ENCODE measurements at places on chromosomes 3 and 15.

- no peak for DNase-seq
These were observed 99.5 kb upstream of the THRB start for GRCh38 chr3:24594161-24594560.

DNA sequence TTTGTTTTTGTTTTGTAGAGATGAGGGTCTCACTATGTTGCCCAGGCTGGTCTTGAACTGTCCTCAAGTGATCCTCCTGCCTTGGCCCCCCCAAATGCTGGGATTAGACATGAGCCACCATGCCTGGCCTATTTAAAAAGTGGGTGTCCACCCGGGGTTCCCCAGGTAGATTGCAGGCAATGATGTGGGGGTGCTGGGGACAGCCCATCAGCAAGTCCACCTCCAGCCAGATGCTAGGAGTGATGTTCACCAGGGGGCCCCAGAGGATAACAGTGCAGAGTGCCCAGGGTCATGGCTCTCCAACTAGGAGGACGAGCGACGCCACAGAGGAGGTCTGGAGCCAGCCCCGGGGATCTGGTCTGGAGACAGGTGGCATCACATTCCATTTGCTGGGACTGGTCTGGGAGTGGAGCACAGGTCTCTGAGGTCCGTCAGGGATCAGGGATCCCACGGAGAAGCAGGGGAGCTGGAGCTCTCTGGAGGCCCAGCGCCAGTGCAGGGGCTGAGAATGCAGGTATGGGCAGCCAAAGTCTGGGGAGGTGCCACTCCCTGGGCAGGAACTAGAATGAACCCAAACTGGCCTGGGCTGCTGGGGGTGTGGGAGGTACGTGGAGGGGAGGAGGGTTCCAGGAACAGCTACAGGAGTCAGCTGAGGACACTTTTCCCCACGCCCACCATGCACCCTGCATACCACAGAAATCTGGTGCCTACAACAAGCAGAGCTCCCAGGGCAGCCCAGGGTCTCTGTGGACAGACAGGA, 51.2 kb upstream of the PCSK6 start:
- no peak for DNase-seq

DNA sequence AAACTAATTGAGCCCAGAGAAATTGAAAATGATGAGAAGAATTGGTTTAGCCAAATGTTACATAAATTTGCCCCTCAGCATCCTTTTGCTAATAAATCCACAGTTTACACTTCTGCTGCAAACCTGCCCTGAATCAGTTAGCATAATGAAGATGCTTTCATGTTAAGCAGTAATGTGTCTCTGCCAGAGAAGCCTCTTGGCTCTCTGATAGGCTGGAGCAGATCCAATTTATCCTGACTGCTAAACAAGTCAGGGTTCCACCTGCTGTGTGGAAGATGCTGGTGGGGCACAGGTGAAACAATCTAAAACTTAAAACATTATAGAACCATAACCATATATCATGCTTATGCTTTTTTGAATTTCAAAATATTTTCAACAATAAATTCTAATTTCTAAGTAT, 946.8 kb downstream of the OTOL1 start:
- DNase-seq: no peak

DNA sequence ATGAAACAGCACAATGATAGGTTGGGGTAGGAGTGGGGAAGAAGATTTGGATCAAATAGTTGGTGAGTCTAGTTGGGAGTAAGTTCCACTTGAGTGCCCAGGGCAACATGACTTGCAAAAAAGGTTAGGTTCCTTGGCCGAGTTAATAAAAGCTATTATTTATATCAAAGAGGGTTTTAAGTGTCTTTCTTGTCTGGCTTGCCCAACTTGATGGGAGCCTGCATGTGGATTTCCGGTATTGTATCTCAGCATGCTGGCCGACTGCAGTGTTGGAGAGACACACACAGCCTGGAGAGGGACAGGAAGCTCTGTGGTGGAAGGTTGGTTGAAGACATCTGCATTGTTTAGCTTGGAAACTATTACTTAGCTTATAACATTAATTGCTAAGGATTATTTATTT, 449.5 kb upstream of the TBL1XR1 start:
- DNase-seq: no peak

DNA sequence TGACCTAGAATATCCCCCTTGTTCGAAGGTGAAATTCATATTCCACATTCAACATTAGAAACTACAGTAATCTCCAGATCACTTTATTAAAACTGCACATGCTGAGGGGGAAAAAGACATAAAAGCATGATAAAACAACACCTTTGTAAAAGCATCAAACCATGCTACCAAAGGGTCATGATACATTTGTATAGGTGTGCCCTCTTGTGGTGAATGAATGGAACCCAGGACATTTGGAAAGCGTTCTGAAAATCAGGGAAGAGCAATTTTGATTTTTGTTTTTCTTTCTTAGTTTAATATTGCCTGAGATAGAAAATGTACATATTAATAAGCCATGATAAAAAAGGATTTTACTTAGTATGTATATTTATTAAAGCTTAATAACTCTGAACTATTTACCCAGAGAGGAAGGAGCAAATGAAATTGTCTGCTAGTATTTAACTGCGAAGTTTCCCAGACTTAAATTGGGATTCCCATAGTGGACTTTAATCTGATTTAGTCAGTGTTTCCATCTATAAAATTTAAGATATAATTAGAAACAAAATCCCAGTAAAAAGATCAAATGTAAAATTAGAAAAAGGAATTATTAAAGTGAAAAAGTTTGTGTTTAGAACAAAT, 105.8 kb upstream of the ARL6 start:
- DNase-seq: peak; percentile 8

DNA sequence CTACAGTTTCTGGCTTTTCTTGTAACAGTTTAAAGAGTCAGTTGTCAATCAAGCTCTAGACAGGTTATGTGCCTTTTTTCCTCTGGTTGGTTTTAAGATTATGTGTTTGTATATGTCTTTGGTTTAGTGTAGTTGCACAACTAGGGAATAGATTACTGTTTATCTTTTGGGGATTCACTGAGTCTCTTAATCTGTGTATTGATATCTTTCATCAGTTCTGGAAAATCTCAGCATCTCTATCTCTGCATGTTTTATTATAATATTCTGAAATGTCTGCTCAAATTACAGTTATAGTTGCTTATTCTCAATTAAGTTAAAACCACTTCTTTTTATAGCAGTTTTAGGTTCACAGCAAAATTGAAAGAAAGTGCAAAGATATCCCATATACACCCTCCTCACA, 14.3 kb downstream of the DUT start:
- no peak for DNase-seq

DNA sequence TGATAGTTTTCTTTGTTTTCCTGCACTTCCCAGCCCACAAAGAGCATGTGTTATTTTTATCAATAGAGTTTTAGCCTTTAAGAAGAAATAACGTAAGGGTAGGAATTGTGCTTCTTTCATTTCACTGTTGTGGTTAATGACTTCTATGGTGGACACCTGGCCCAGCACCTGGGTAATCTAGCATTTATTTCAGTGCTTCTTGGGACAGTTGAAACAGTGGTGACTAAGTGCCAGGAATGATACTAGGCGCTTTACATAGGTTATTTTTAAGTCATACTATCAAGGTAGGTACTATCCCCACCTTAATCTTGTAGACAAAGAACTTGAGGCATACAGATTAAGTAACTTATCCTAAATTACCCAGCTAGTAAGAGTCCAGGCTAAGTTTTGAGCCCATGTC, 243.8 kb downstream of the SOX2 start:
- DNase-seq: no peak

GRCh38 chr3:101972430-101973162, 123.3 kb downstream of the NFKBIZ start:
- DNase-seq: no peak

GRCh38 chr3:4895838-4896237, 83.4 kb upstream of the BHLHE40 start:
- no peak for DNase-seq

Measured in GM20000 (cell line).